ENCODE measurements at places on chromosomes 12 and 14. TPM values are rescaled to one million over a fixed set of nuclear protein-coding genes. Genes with fewer than 3 reads are reported as not detected.

DNA sequence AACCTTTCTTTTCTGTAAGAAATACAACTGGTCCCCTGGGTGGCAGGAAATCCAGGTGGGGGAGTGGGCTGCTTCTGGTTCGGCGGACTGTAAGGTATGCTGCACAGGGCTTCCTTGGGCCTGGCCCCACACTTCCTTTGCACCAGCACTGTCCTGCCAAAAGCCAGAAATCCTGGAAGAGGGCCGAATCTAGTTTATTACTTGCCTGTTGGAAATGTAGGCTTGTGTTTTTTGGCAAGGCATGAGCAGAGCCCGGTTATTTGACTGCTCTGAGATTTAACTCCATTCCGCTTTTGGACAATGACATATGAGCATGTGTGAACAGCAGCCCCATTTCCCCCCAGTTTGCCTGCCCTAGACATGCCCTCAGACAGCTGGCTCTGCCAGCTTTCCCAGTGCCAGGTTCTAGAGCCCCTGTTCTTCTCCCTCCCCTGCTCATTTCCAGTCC is 86.6 kb downstream of the BORCS5 start:
- DNase-seq, result peak; percentile 72

DNA sequence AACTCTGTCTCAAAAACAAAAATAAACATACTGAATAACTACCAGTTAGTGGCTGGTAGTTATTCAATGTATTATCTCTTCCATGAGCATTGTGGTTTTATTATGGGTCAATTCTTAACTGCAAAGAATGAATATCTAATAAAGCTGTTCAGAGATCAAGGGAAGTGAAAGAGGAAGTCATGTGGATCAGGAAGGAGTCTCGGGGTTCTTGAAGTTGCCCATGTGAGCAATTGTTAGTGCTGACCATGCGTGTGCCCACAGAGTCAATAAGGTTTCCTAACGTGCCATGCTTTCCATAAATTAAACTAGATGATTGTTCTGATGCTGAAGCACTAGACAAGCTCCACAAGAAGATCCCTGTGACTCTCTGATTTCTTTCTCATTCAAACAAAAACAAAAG is 136.5 kb upstream of the CPSF6 start:
- no peak for DNase-seq

GRCh38 chr12:52790427-52791270 is 5.3 kb downstream of the KRT3 start:
- no peak for DNase-seq

GRCh38 chr12:87671757-87672156 is 357.4 kb downstream of the C12orf50 start:
- DNase-seq, result no peak

Gene TAS2R8
- total RNA-seq, result not detected

Gene PLA2G1B
- total RNA-seq, result not detected

- DNase-seq, result no peak
Observed at GRCh38 chr14:65137648-65138307, 35.5 kb upstream of the MAX start.

GRCh38 chr14:90785471-90785870 is 30.8 kb downstream of the TTC7B start:
- DNase-seq, result peak; percentile 82

Gene ABCB9
- total RNA-seq, result 5.7 TPM

DNA sequence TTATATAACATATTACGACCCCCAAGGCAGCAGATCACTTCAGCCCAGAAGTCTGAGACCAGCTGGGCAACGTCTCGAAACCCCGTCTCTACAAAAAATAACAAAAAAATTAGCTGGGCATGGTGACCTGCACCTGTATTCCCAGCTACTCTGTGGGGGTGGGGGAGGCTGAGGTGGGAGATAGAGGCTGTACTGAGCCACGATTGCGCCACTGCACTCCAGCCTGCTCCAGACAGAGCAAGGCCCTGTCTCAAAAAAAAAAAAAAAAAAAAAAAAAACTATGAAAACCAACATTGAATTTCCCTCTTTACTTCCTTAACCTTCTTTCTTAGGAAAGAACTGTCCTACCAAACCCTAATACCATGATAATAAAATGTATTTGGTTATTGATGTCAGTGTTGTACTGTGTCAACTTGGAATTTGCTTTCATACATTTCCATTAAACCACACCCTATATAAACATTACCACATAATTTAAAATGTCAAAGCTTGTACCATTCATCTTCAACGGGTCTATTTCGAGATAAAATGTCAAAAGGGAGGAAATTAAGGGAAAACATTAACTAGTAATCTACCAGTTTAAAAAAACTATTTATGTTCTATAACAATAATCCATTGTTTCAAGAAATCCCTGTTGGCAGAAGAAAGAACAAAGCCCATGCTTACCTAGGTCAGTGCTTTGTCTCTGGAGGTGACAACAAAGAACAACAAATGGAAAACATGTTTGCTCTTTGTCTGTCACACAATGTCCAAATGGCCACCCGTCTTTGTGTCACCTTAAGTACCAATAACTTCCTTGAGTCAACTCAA is 17.4 kb downstream of the GALNT4 start:
- no peak for DNase-seq

Gene ACSS3
- 32.3 TPM for total RNA-seq

- no peak for DNase-seq
Observed at GRCh38 chr12:12990700-12991468, 9.2 kb downstream of the HEBP1 start.

Gene PTPRB
- 26.1 TPM for total RNA-seq

Gene CCND2
- total RNA-seq, result 165 TPM

Gene SLCO1C1
- total RNA-seq, result 0.31 TPM

Gene AQP2
- not detected for total RNA-seq

DNA sequence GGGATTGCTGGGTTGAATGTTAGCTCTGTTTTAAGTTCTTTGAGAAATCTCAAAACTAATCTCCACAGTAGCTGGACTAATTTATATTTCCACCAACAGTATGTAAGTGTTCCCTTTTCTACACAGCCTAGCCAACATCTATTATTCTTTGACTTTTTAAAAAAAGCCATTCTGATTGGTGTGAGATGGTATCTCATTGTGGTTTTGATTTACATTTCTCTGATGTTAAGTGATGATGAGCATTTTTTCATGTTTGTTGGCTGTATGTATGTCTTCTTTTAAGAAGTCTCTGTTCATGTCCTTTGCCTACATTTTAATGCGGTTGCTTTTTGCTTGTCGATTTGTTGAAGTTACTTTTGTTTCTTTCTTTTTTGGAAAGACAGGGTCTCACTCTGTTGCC is 301.1 kb upstream of the OR4E1 start:
- DNase-seq, result no peak

- no peak for DNase-seq
Observed at GRCh38 chr12:91958816-91959215, 186.8 kb downstream of the BTG1 start.

- DNase-seq, result peak; percentile 70
Observed at GRCh38 chr12:20404576-20405346, 36.4 kb downstream of the PDE3A start.

Gene SLC24A4
- 0.04 TPM for total RNA-seq

Gene TTC6
- not detected for total RNA-seq

Gene ETFBKMT
- total RNA-seq, result 4.2 TPM

DNA sequence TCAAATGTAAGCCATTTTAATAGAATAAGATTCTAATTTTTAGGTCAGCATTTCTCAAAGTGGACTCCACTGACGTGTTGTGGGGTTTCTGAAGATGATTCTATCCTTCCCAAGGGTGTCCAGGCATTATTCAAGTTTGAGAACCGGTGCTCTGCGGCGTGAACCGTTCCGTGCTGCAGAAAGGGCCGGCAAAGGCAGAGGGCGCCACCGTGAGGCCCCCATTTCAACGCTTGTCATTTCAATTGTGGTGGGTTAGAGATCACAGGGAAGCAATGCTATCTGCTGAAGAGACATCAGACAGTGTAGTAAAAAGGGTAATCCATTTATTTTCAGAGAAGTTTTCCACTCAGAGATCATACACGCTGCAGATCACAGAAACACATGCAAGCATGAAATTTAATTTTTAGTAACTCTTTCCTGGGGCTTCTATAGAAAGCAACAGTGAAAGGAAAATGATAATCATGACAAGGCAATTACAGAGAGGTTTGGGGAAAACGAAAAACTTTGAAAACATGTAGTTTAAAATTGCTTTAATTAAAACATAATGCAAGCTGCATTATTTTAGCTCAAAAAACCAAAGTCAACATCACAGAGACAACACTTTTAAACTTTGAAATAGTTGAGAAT is 201.7 kb downstream of the EXOC5 start:
- no peak for DNase-seq

Gene BIN2
- 4.6 TPM for total RNA-seq

DNA sequence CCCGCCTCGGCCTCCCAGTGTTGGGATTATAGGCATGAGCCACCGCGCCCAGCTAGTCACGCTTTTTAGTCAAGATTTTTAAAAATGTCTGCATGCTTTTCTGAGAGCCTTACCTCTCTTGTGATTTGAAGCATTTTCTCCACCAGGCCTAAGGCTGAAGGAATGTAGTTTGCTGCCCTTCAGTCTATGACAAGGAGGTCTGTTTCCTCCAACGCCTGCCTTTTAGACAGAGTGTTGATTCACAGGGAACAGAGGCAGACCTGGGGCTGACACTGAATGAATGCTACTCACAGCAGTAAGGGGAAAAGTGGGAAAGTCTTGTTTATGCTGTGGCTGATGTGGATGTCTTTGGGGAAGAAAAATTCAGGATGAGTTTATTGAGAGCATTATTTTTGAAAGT is 27.2 kb upstream of the MDM2 start:
- DNase-seq, result no peak

Gene OAS2
- 6.8 TPM for total RNA-seq

DNA sequence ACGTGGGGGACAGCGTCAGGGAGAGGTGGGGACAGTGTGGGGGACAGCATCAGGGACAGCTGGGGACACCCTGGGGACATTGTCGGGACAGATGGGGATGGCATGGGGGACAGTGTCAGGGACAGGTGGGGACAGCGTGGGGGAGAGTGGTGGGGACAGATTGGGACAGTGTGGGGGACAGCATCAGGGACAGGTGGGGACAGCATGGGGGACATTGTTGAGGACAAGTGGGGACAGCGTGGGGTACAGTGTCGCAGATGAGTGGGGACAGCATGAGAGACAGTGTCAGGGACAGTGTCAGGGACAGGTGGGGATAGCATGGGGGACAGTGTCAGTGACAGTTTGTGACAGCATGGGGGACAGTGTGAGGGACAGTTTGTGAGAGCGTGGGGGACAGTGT is 240.9 kb downstream of the TMEM121 start:
- DNase-seq, result no peak

DNA sequence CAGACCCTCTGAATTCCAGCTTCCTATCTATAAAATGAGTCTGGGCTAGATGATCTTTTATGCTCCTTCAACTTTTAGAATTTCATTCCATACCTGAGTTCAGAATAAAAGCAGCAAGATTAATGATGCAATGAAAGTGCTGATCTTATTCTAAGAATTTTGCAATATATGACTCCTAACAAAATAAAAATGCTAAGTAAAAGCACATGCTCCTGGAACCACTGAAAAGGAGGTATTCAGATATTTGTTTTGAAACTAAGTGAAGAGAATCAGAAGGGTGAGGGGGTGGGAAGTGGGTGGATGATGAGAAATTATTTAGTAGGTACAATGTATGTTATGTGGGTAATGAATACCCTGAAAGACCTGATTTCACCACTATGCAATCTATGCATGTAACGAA is 216.6 kb downstream of the PTPRO start:
- DNase-seq, result no peak

GRCh38 chr12:121131941-121132341 is 735 bp upstream of the P2RX7 start:
- DNase-seq, result no peak

Gene DAO
- not detected for total RNA-seq

Gene KRT2
- total RNA-seq, result not detected

DNA sequence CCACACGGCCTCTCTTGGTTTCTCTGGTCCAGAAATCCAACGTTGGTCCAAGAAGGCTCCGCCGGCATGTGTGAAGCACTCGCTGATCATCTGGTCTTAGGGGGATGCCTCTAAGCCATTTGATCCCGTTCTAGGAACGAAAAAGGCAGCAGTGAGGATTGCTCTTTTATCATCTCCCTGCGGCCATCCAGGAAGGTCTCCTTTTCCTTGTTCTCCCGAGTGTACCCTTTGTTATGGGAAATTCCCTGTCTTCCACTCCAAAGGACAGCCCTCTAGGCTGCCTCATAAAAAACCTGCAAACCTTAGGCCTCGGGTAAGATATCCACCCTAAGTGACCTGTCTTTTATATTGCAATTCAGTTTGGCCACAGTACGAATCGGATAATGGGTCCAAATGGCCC is 85.8 kb downstream of the TMTC3 start:
- DNase-seq, result no peak

GRCh38 chr12:9797722-9798619 is 29.3 kb upstream of the KLRF1 start:
- no peak for DNase-seq

GRCh38 chr12:52207895-52208294 is 16.1 kb upstream of the KRT80 start:
- DNase-seq, result no peak

GRCh38 chr12:54032086-54032619 is 697 bp upstream of the HOXC5 start:
- DNase-seq, result no peak

DNA sequence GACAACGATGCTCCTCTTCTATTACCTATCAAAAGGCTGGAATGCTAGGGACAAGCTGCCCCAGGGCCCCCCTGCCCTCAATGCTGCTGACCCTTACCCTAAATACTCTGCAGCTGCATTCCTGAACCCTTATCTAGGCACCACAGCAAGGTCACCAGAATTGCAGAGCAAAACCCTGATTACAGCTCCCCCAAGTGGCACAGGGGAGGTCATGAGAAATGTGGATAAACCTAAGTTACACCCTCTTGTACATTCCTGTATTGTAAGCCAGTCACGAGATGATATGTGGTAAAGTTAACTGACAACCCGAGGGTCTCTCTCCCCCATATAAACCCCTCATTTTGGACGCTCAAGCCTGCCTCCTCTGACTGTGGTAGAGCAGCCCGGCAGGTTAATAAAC is 411.8 kb upstream of the STXBP6 start:
- no peak for DNase-seq

- no peak for DNase-seq
Observed at GRCh38 chr12:5051334-5051733, 7.7 kb downstream of the KCNA5 start.

Gene IGFBP6
- total RNA-seq, result 358 TPM

Gene TOMM20L
- total RNA-seq, result not detected

Gene ASCL1
- not detected for total RNA-seq

Gene MRPS35
- total RNA-seq, result 56.0 TPM

Gene RBP5
- not detected for total RNA-seq

Gene GUCY2C
- total RNA-seq, result not detected

GRCh38 chr12:10540776-10541205 is 35.1 kb downstream of the EIF2S3B start:
- no peak for DNase-seq

GRCh38 chr12:12010277-12011039 is 60.3 kb upstream of the BCL2L14 start:
- DNase-seq, result peak; percentile 77
